Fibroblast of skin of left quadriceps (primary cell): ENCODE measurements at places on chromosomes 1 and 21.

GRCh38 chr1:41661428-41662060, 177.1 kb upstream of the EDN2 start:
- DNase-seq: no peak

GRCh38 chr1:36301220-36301619, 4.9 kb upstream of the SH3D21 start:
- DNase-seq: no peak

- DNase-seq: no peak
These were observed 1.4 kb downstream of the PEAR1 start for GRCh38 chr1:156894711-156895454.

DNA sequence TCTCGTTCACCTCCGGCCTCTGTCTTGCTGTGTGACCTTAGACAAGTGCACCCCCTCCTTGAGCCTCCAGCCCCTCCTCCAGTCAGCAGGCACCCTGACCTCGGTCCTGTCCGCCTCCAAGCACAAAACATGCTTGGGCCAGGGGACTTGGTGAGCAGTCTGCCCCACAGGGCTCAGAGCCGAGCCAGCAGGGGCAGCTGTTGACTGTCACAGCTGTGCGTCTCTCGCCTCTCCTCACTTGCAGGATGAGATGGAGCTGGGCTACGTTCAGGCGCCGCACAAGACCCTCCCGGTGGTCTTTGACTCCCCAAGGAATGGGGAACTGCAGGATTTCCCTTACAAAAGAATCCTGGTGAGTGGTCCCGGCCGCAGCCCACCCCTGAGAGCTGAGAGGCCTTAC, 24.2 kb downstream of the PADI3 start:
- no peak for DNase-seq
